ENCODE measurements at places on chromosomes 3 and 15.

GRCh38 chr3:101850246-101851051 lies 1.1 kb downstream of the NFKBIZ start:
- DNase-seq: peak; percentile 84

DNA sequence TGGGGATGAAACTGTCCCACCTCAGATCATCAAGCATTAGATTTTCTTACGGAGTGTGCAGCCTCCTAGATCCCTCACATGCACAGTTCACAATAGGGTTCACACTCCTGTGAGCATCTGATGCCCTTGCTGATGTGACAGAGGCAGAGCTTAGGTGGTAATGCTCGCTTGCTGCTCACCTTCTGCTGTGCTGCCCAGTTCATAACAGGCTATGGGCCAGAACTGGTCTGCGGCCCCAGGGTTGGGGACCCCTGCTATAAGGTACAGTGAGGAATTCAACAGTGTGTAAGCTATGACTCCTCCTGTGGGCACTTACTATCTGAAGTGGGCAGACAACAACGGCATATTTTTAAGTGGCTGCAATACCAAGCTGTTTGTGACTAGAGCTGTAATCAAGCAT lies 187.9 kb upstream of the BHLHE40 start:
- no peak for DNase-seq

- no peak for DNase-seq
These were observed 53.2 kb upstream of the FNDC3B start for GRCh38 chr3:171986176-171986575.

- DNase-seq: no peak
These were observed 147.0 kb downstream of the PDE8A start for GRCh38 chr15:85128621-85129020.

GRCh38 chr15:74053941-74054529 lies 28.3 kb downstream of the GOLGA6A start:
- DNase-seq: peak; percentile 90

- no peak for DNase-seq
These were observed 17.5 kb upstream of the KCTD6 start for GRCh38 chr3:58474348-58474911.

DNA sequence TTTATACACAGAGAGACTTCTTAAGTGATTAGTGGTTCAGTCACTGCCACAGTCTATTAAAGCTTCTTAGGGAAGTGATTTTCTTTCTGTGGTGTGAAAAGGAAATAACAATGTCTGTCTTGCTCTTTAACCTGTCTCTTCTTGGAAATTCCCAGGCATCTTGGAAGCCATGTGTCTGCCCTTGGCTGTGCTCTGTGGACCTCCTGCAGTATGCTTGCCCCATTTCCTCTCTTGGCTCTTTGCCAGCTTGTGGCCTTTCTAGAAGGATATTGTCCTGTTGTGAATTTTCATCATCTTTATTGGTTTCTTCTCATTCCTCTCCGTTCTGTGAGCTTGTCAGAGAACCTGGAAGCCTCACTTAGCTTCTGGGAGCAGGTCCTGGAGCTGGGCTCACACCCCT lies 338.4 kb upstream of the C2CD4B start:
- peak; percentile 66 for DNase-seq

DNA sequence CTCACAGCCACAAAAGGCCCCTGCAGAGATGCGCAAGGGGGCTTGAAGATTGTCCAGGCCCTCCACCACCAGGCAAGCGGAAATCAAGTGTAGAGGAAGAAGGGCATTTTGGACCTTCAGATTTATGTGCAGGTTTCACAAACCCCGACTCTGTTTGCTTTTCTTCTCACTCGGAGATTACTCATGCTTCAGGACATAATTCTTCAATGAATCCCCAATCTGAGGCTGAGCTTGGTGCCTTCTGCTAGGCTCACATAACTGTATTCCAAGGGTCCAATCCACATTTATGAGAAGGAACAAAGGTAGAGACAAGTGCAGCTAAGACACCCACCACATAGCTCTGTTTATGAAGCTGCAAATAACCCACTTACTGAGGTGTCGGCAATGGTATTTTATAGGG lies 50.6 kb upstream of the NMNAT3 start:
- no peak for DNase-seq

- DNase-seq: no peak
These were observed 10.6 kb upstream of the PCSK6 start for GRCh38 chr15:101499863-101500713.

GRCh38 chr15:81184188-81184587 lies 12.5 kb upstream of the IL16 start:
- no peak for DNase-seq

DNA sequence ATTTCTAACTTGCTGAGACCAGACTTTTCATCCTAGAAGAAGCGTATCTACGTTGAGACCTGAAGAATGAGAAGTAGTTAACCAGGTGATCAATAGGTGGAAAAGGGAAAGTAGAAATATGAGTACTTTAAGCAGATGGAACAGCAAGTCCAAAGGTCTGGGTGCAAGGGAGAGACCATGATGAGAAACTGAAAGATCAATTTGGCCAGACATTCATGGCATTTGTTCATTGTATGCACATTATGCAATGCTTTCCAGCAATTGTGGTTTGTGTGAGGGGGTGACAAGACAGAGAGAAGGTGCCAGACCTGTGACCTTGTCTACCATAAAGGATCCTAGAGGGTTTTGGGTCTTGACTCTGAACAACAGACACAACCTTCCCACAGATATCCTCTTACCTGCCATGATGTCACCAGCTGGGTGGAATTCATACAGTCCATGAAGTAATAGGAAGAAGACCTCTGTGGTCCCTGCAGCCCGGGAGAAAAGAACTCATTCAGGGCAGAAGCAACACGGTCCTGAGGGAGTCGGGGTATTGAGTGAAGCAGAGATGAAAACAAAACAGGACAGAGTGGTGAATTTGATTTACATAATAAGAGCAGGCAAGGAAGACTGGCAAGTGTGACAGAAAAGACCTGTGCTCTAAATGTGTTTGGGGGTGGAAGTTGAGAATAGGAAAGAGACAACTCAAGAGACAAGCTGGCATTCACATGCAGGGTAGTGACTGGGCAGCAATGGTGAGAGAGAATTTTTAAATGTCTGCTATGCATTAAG lies 63.4 kb upstream of the PSMD6 start:
- DNase-seq: no peak

DNA sequence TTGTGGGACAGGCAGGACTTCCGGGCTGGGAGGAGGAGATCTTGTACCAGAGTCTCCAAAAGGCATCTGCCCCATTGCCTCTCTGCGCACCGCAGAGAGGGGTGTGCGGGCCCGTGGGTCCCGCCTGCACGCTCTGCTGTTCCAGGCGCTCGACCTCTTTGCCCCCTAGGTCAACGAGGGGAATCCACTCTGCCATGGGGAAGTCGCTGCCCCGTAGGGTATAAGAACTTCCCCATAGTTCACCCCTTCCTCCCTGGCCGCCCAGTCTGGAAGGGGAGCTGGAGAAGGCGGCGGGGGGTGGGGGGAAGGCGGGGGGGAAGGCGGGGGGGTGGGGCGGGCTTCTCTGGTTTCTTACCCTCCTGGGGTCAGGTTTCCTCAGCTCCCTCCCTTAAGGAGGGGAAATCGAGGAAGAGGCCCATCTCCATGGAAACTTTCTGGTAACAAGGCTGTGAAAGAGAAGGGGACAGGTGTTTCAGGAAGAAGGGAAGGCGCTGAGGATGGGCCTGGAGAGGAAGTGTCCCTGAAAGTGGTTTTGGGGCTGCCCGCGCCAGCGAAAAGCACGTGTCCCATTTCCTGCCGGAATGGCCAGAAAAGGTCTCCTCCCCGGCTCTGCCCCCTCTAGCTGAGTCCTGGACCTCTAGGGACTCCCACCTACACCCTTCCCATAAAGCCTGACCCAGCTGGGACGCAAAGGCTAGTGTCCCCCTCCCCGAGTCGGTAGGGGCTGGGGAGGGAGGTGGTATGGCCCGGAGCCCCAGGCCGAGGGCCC lies 27.5 kb downstream of the NR1I2 start:
- DNase-seq: no peak

GRCh38 chr3:120498556-120499346 lies 48.0 kb upstream of the FSTL1 start:
- peak; percentile 99 for DNase-seq

DNA sequence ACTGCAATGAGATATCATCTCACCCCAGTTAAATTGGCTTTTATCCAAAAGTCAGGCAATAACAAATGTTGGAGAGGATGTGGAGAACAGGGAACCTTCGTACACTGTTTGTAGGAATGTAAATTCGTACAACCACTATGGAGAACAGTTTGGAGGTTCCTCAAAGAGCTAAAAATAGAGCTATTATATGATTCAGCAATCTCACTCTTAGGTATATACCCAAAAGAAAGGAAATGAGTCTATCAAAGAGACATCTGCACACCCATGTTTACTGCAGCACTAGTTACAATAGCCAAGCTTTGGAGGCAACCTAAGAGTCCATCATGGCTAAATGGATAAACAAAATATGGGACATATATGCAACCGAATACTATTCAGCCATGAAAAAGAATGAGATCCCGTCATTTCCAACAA lies 68.0 kb upstream of the HES1 start:
- DNase-seq: peak; percentile 50

DNA sequence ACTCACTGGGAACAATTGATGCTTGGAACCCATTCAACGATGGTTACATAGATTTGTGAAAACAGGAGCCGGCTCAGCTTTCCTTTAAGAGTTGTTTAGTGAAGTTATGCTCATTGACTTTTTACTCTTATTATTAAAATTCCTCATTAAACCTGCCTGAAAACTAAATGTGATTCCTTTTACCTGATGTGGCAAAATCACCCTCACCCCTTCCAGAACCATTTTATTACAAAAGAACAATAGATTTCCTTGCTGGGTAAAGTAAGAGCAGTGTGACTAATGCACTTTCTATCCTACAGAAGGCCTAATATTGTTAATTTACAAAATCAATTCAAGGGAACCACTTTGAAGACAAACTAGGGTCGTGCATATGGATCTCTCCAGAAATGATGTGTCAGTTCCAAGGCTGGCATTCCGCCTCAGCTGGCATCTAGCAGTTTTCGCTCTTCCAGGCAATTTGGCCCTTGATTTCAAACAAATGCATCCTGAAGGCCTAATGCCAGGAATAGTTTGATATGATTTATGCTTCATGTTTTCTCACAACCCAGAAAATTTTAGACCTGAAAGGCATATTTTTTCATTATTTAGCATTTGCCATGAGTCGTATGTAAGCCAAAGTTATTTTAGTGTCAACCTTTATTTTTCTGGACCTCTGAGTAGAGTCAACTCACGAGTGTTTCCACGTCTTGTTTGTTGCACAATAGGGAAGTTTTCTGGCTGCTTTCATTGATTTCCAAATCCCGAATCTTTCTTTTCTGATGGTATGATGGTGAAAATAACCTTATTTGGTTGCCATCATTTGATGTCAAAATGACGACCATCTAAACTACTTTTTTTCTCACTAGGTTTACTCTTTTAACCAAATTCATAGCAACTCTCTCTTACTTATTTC lies 447.8 kb downstream of the MECOM start:
- DNase-seq: no peak

DNA sequence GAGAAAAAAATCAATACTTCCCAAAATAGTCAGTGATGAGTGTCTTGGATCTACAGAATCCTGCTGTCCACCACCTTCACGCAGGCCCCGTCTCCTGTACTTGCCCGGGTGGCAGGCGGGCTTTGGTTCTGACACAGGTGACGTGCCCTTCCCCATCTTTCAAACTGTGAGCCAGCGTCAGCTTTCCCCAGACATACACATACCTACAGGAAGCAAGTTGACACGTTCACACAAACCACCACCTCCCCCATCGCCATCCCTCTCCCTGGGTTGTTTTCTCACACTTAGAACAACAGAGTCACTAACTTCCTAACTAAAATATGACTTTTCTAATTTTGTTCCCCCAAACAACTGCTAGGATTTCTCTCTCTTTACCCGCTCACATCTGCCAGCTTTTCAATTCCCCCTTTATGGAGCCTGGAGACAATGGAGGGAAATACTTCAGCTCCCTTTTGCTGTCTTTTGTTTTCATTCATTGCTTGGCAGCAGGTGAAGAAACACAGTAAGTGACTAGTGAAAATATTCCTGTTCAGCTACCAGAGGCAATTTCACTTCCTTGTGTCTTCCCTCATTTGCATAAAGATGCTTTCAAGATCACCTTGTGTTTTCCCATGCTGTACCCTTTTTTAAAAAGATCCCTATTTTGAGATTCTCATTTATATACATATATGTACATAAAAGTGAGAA lies 248.3 kb downstream of the SLCO3A1 start:
- no peak for DNase-seq

GRCh38 chr3:37907906-37908305 lies 46.2 kb downstream of the CTDSPL start:
- DNase-seq: no peak

DNA sequence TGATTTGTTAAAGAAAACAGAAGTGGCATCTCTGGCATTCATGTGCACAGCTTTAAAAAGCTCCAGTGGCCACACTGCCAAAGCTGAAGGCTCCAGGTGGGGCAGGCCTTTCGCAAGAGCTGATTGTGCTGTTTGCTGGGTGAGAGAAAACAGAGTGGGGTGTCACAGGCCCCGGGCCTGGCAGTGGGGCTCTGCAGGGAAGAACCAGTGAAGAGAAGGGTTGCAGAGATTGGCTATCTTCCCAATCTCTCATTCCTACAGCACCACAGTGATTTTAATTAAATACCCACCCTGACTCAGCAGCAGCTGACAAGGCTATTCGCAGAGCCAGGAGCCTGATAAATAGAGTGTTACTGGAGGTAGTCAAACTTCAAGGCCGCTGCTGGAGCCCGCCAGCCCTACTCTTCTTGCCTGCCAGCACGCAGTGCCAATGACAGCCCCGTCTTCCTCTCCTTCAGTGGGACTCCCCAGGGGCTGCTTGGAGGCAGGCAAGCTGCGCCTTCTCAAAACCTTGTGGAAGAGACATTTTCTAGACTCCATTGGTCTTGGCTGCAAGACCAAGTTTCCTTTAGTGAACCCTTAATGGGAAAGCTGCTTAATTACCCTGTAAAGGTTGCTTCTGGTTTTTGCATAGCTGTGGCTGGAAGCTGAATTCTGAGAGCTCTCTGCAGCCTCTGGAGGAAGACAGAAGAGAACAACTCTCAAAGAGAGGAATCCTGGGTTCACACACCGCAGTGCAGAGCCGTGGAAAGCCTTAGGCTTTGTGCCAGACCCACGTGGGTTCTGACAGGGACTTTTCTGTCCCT lies 225.8 kb upstream of the SLCO3A1 start:
- peak; percentile 49 for DNase-seq

DNA sequence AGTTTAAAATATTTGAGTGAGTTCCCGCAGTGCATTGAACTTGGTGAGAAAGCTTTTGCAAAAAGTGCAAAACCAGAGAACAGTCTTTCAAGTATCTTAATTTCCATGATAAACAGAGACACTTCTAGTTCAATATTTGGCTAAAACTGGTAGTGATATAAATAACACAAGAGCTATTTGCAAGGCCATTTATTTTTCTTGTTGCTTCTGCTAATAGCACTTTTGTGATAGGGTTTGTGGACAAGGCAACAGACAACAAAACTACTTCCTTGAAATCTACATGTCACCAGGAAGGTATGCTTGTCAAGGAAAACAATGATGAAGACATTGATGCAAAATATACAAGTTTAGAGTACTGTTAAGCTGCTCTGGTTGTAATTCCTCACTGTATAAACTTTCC lies 1225.1 kb downstream of the OTOL1 start:
- DNase-seq: no peak

All from fibroblast of upper back skin (primary cell).